NCI-H1930 (cell line): ENCODE measurements at places on chromosomes 3 and 15.

GRCh38 chr15:79168922-79169456 is 78.4 kb upstream of the RASGRF1 start:
- peak; percentile 4 for DNase-seq

DNA sequence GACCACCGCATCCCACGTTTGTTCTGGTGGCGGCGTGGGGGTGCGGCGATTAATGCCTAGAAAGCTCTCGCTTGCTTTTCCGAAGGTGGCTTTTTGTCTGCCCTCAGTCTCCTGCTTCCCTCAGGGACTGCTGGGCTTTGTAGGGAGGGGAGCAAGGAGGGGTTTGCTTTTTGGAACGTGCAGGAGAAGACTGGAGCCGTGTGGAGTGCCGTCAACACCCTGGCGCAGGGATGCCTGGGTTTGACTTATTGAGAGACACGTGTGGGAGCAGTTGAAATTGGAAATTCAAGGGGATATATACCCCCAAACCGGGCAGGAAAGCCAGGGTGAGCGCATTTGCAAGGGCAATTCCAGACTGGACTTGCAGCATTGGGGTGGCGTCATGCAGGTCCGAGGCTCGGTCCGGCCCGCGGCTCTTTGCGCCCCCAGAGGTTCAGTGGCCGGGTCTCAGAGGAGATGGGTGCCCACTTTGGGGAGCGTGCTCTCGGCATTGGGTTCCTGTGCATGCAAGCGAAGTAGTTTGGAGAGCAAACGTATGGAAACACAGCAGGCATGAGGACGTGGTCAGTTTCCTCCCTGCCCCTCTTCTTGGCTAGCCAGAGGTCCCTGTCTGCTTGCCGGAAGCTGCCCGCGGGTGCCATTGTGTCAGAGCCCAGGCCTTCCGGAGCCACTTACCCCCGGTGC is 2.1 kb downstream of the EPHB1 start:
- DNase-seq: no peak

DNA sequence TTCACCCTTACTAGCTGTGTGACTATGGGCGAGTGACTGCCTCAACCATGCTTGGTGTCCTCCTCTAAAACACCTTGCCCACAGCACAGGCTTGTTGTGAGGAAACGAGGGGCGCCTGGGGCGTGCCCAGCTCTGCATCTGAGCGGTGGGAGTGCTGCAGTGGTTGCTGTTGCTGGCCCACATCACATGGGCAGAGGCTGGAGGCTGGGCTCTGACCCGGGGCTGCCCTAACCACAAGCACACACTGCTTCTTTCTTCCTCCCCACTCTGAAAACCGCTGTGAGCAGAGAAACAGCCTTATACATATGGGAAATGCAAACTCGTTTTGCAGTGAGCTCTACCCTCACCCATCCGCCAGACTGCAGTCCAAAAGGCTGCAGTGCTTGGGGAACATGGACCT is 74.8 kb upstream of the RPL32 start:
- no peak for DNase-seq

GRCh38 chr15:81751816-81752545 is 293.8 kb downstream of the MEX3B start:
- no peak for DNase-seq

DNA sequence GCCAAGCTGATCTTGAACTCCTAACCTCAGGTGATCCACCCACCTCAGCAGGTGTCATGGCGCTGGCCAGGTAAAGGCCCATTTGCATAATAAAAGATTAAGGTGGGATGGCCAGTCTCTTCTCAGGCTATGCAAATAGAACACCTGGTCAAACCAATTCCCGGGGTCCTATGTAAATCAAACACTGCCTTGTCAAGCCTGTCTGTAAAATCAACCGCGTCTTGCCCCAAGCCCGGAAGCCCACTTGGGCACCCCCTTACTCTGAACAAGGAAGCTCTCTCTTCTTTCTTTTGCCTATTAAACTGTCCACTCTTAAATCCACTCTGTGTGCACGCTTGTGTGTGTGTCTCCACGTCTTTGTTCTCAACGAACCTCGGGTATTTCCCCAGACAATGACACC is 13.0 kb upstream of the POC1A start:
- DNase-seq: no peak

DNA sequence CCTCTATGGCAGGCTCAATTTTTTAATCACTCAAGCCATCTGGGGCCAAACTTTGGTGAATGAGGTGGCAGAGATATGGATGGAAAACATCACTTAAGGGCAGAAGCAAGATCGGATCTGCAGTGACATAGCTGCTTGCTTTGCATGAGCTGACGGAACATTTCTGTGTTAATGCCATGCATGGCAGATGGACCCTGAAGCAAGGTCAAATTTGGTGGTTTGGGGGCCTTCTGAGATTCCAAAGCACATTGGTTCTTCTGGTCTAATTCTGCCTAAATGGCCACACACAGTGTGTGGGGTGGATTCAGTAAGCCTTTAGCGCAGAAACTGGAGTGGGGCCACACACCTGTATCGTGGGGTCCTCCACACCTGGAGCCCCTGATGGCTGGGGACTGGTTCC is 38.3 kb upstream of the BCL2L10 start:
- DNase-seq: no peak

DNA sequence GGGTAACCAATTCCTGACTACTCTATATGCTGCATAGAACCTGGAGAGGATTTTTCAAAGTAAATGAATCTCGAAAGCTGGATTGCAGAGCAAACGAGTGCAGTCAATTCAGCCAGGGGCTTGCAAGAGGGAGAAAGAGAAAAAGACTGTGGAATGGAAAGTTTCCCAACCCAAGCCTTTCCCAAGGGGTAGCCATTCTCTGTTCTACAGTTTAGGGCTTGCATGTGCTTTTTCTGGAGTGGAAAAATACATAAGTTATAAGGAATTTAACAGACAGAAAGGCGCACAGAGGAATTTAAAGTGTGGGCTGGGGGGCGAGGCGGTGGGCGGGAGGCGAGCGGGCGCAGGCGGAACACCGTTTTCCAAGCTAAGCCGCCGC is 511 bp upstream of the RARB start:
- DNase-seq: no peak

GRCh38 chr3:161389445-161390035 is 18.2 kb upstream of the SPTSSB start:
- DNase-seq: no peak

DNA sequence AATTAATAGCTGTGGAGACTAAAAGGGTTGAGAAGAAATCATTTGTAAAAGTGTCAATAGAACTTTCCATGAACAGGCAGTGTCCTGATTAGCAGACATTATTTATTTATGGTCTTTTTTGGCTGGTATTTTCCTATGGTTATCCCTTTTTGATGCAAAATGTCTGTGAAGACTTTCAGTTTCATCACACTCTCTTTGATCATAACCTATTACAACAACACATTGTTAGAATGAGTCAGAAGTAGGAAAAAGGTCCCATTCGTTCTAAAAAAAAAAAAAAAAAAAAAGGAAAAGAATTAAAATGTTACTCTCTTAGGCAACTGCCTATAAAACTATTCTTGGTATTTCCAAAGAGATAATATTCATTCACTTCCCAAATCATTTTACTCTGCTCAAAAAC is 62.1 kb downstream of the SLC49A4 start:
- no peak for DNase-seq

- DNase-seq: no peak
Measured at GRCh38 chr15:29820394-29821154, 1.7 kb downstream of the TJP1 start.

- DNase-seq: no peak
Measured at GRCh38 chr15:86236356-86237110, 156.9 kb downstream of the AGBL1 start.

DNA sequence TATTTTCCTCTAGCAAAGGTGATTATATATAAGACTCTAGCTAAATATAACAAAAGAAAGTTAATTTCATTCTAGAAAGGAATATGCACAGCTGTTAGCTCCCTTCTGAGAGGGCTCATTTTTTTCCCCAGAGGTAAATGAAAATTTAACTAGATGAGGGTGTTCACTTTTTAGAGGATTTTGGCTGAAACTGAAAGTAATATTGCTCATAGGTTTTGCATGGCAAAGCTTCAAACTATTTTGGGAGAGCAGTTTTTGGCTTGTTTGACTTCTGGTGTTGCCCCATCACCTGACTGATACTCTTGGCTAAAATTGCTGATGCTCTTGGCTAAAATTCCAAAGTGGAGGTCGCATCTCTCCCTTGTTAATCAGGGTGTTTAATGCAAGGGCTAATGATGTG is 311.9 kb downstream of the EDEM1 start:
- DNase-seq: no peak

GRCh38 chr3:4232798-4233197 is 70.4 kb upstream of the SETMAR start:
- no peak for DNase-seq

GRCh38 chr15:96860741-96861140 is 530.2 kb downstream of the NR2F2 start:
- DNase-seq: no peak

- DNase-seq: peak; percentile 29
Measured at GRCh38 chr3:127970966-127971592, 56.0 kb downstream of the KBTBD12 start.

- DNase-seq: no peak
Measured at GRCh38 chr3:127720161-127720823, 47.5 kb downstream of the ABTB1 start.

DNA sequence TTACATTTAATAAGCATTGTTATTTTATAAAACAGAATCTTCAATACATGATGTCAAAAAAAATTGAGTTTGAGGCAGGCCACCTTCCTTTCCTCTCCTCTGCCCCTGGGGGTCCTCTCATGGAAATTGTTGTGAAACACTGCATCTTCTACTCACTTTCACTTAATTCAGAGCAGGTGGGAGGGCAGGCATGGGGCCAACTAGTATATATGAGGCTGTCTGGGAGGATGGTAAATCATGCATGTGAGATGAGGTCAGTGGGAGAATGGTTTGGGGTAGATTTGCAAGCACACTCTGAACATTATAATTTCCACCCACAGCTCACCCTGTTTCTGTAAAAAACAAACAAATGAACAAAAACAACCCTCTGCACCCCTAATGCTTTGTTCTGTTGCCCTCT is 10.4 kb upstream of the CCDC14 start:
- no peak for DNase-seq

DNA sequence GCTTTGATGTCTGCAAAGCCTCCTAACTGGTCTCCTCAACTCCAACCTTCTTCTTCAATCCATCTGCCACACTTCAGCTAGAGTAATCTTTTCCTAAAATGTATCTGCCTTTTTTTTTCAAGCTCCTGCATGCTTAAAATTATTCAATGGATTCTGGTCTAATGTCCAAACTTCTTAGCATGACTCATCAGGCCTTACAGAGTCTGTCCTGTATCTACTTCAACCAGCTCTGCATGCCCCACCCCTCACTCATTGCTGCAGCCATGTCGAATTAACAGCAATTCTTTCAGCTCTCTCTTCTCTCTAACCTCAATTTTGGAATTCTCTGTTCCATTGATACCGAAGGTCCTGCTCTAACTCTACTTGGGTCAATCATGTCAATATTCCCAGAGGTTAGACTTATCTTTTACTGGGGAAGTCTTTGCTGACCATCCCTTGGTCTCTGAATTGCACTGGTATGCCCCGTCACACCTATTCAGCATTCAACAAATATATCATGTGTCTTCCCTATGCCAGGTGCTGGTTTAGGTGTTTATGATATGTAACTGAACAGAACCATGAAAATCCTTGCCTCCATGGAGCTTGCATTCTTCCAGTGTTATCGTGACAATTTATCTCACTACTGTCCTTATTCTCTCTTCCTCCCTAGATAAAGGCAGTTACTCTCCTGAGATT is 88.5 kb upstream of the NANOGP8 start:
- no peak for DNase-seq

DNA sequence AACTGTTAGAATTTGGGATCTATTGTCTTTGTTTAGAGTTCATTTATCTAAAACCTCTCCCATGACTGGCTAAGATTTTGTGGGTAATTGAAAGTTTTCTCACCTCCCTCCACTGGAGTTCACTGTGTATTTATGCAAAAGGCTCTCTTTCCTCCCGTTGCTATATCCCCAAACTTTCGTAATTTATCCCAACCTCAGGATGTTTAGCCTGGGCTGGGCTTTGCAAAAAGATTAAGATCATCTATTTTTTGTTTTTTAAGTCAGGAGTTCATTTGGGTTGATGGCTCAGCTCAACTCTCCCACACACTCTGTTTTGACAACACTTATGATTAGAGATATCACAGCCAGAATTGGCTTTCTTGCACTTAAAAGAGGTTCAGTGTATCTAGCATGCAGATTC is 27.0 kb downstream of the SUCNR1 start:
- DNase-seq: no peak

GRCh38 chr3:45226206-45226915 is at the start of gene TMEM158:
Gene TMEM158 (minus strand): TSS chr3:45226287. CDS start chr3:45226027, 260 bp downstream.
- peak; percentile 14 for DNase-seq

DNA sequence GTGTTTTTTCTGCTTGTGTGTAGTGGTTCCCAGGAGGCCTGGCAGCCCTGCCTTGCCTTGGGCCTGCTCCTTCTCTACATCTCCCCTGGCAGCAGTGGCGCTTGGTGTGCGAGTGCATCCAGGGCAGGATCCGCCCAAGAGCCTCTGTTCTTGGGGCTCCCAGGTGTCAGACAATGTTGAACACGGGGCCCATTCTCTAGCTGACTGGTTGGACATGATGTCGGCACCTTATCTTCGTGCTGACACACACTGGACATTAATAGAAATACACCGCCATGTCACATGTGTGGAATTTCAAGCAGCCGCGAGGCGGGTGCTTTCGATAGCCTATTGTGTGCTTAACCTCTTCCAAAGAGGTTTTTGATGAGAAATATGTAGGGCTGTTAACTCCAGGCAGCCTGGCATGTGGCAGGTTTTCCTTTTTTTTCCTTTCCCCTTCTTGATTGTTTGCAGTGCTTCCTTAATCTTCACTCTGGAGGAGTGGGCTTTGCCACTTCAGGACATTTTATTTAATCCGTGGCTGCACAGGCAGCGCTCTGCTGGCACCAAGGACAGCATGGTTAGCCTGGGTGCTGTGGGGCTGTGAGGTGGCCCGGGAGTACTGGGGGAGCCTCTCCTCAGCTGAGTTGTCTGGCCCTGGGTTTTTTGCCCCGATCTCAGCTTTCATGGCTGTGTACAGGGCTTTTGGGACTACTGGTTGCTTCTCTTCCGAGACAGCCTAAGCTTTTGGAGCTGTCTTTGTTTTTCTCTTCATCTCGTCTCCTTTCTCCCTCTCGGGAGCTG is 42.5 kb downstream of the CHCHD6 start:
- DNase-seq: no peak

DNA sequence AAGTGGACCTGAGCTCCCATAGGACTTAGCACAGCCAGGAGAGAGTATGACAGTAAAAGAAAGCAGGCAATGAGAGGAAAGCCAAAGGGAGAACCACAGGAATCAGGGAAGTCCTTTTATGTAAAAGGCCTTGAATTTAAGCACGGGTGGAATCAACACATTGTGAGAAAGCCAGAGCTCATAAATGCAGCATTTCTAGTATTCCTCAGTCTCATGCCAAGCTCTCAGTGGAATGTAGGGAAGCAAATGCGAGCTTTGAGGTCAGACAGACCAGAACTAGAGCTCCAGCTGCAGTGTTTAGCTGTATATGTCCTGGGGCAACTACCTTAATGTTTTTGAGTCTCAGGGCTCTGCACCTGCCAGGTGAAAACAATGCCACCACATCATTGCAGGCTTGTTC is 132.1 kb upstream of the TRIM42 start:
- DNase-seq: no peak
